ENCODE measurements at places on chromosomes 2 and 18. TPM values are rescaled to one million over a fixed set of nuclear protein-coding genes. Genes with fewer than 3 reads are reported as not detected.

DNA sequence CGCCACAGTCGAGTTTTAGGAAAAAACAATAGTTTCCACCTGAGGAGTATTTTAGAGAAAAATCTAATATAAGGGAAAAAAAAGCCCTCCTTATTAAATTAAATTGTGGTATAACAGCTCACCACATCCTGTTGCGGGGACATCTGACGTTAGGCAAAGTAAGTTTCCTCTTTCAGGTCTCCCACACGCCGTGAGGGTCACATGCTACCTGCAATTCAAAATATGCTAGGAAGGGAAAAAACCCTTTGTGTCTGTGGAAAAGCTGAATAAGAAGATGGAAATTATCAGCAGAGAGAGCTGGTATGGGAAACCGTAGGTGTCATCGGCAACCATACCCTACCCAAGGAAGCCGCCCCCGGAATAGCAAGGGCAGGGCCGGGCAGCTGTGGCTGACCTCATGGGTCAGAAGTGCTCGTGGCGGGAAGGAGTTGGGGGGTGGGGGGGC lies 128.0 kb downstream of the NFATC1 start:
- no peak for DNase-seq

GRCh38 chr2:18763338-18763737 lies 174.0 kb upstream of the NT5C1B start:
- no peak for DNase-seq

GRCh38 chr2:6945821-6946220 lies 28.6 kb downstream of the RNF144A start:
- DNase-seq = no peak

GRCh38 chr2:179207047-179207446 lies 57.6 kb downstream of the SESTD1 start:
- no peak for DNase-seq

PROC gene
- 0.04 TPM for total RNA-seq

GRCh38 chr2:212815453-212815852 lies 276.9 kb upstream of the ERBB4 start:
- DNase-seq = no peak

GRCh38 chr2:10378189-10378588 lies 69.9 kb downstream of the ODC1 start:
- DNase-seq = no peak

DNA sequence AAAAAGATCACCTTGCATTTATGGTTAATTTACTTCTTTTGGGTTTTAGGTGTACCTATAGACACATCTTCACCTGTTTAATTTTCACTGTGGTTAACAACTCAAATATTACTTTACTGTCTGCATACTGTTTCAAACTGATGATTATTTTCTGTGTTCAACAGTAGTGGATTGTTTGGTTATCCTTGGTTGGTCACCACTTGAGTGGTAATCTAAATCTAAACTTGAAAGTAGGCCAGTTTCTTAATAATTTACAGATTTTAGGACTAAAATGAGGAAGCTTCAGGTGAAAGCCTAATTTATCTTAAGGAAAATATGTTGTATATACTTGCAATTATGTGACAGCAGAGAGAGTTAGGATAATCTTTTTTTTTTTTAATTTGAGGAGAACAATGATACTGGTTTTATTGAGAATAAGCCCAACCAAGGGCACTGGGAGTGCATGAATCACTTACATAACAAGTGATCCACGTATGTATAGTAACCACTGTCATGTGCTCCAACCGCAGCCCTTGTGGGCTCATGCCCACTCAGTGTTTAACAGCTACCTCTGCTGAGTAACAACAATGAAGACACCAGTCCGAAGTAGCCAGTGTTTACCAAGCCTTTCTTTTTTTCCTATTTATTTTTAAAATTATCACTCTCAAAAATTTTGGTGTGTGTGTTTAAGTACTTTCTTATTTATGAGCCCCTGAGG lies 31.0 kb upstream of the WDSUB1 start:
- no peak for DNase-seq

DNA sequence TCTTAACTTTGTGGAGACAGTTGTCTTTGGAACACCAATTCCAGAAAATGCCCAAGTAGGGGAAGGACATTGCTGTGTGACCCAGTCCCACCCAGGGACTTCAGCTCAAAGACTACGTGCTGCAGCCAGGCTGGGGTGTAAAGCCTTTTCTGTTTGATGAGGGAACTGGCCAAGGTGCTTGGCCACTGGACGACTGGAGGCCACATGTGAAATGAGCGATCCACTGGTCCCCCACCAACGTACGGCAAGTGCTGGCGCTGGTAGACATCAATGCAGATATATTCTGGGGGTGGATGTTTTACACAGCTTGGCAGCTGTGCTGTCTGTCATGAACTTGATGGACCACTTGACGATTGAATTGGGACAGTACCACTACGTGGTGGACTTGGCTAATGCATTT lies 582.5 kb upstream of the HNMT start:
- DNase-seq = no peak

SERPINB3 gene
- total RNA-seq = not detected

AQP12A gene
- not detected for total RNA-seq

DNA sequence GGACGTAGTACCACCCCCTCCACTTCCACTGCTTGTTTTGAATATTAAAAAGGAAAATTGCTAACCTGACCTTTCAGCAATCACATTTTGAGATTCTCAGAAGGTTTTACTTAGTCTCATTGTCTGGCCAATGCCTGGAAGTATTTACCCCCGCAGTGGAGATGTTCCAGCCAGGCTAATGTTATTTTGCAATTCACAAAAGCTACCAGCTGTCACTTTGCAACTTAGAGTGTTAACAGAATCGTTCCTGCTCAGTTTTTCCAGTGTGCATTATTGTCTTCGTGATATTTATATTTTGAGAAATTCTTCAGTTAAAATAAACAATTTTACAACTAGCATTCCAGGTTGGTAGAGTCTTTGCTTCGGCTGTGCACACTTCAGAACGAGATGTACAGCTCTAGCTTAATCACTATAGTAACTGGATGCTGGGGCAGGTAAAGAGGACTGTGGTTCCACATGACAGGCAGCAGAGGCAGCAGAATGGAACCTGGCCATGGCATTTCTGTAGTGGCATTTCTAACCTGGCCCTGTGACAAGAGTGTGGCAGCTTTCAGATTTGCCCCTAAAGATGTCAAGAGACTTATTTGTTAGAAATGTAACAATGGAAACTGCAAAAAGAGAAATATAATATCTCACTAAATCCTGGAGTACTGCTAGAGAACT lies 85.1 kb downstream of the DTNA start:
- no peak for DNase-seq

CARF gene
- 11.1 TPM for total RNA-seq

GRCh38 chr2:138418453-138418852 lies 83.1 kb upstream of the SPOPL start:
- DNase-seq = no peak

DNA sequence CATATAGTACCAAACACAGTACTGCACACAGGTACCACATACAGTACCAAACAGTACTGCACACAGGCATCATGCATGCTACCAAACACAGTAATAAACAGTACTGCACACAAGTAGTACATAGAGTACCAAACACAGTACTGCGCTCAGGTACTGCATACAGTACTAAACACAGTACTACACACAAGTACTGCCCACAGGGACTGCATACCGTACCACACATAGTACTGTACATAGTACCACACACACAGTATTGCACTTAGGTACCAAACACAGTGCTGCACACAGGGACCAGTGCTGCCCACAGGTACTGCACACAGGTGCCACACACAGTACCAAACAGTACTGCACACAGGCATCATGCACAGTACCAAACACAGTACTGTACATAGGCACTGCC lies 74.9 kb downstream of the ZNF236 start:
- DNase-seq = no peak

DNA sequence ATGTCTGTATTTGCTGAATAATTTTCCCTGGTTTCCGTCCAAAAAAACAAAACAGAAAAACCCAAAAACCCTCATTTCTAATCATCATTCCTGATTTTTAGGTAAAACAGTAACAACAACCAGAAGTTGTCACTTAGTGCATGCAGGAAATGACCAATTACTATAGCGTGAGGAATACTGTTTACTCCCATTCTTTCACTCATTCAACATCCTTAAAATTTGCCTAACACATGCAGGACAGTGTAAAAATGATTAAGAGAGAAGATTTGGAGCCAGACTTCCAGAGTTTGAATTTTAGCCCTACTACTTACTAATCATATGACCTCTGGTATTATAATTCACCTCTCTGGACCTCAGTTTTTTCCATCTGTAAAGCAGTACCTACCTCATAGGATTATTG lies 83.1 kb downstream of the FIGN start:
- DNase-seq = no peak

DNA sequence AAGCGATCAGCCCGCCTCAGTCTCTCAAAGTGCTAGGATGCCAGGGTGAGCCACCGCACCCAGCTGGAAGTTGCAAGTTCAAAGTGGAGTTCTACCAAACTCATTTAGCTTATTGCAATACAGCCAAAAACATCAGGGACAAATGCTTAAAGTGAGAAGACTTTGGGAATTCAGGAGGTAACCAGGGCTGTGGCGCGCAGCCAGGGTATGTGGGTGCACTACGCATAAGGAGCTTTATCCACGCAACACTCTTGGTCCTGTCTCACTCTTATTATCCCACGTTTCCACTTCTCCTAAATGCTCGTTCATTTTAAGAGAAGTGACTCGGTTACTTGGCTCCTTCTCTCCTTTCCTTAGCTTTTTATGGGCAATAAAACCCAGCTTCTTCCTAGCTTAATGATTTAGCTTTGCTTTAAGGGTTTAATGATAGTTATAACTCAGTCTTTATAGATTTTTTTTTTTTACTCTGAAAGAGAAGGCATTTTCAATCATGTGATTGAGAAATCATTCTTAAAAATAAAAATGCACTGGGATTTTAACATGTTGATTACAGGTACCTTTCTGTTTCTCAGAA lies 199.8 kb downstream of the KCNE4 start:
- no peak for DNase-seq

GRCh38 chr18:46756559-46757201 lies at the start of gene ST8SIA5:
TSS of gene ST8SIA5 (minus strand) at chr18:46757053. CDS start at chr18:46756508, 545 bp downstream.
- DNase-seq = peak; percentile 14

ZSCAN30 gene
- total RNA-seq = 18.8 TPM

GRCh38 chr2:168758970-168759820 lies 43.2 kb upstream of the NOSTRIN start:
- peak; percentile 79 for DNase-seq

DNA sequence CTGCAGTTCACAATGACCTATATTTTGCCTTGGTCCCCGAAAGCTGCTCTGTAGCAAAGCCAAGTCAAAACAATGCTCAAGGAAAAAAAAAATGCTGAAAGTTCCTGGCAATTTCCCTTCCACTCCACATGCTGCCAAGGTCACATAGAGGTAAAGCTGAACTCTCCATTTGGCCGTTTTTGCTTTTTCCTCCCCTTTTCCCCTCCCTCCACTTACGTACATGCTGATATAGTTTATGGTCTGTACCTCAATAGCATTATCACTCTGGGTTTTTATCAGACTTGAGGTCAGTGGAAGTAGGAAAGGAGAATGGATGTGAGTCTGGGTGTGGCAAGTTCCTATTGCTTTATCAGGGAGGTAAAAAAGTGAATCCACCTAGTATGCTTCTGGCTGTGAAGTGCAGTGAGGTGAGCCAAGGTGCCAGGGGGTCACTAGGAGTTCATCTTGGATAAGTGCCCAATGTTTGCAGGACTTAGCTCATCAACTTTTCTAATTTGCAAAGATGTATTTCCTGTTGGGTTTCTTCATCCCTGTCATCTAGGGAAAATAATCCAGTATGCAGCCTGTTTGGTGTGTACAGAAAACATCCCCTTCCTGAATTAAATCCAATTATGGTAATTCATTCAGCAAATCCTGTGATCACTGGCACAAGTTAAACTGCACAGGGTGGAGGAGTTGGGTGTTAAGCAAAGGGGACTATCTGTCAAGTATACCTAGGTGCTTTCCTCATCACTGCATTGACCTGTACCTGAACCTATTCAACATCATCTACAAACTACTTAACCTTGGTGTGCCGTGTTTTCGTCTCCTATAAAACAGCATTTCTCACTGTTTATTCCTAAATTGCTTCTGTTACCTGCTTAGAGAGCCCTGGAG lies 124.3 kb upstream of the CYP26B1 start:
- peak; percentile 95 for DNase-seq

DNA sequence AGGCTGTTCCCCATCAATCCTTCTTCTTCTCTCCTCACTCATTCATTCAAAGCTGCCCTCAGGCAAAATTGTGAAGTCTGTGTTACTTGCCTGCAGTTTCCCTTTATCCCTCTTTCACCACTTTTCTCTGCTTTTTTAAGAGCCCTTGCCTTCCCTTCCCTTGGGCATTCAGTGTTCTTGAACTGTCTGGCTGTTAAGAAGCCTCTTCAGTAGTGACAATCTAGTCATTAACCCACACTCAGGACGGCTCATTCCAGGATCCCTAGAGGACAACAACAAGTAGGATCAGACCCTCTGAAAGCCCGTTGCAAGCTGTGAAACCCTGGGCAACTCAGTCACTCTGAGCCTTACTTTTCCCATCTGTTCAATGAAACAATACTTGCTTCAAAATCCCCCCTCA lies 615.7 kb downstream of the EPHA4 start:
- DNase-seq = no peak

GRCh38 chr18:78758496-78758895 lies 221.1 kb upstream of the SALL3 start:
- no peak for DNase-seq

DNA sequence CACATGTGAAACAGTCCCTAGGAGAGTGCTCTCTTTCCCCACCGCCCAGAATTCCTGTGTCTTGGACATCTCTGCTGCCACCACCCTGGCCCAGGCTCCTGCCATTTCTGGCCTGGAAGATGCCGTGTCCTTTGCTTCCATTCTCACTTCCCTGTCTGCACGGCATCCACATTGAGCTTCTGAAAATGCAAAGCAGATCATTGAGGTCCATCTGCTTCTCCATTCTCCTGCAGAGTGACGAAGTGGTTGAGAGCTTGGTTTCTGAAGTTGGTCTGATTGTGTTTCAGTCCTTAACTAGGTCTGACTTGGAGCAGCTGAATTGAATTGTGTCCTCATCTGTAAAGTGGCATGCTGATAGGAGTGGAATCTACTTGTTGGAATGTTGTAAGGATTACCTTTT lies 98.7 kb upstream of the MGAT5 start:
- no peak for DNase-seq

DNA sequence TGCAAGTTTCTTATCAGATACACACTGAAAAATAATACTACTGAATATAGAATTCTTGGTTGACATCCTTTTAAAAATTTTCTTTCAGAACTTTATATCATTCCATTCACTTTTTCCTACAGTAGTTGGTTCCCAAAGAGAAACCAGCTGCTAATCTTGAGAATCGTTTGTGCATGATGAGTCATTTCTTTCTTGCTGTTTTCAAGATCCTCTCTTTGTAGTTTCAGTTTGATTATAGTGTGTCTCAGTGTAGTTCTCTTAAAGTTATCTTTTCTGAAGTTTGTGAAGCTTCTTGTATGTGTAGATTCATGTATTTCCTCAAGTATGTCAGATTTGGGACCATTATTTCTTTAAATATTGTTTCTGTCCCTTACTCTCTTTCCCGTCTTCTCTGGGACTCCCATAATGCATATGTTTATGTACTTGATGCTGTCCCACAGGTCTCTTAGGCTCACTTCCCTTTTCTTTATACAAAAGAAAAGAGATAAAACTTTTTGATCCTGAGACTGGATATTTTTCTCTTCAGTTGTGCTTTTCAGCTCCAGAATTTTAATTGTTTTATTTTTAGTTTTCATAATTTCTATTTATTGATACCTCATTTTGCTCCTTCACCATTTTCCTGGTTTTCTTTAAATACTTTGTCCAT lies 801.0 kb downstream of the TDRD15 start:
- no peak for DNase-seq

CDK15 gene
- total RNA-seq = 1.1 TPM

Data from muscle of leg (tissue), 16 donors.